Gastrocnemius medialis (tissue), 4 donors: ENCODE measurements at places on chromosomes 12 and 14. TPM values are rescaled to one million over a fixed set of nuclear protein-coding genes. Genes with fewer than 3 reads are reported as not detected.

Gene OR4M1
- not detected for total RNA-seq

GRCh38 chr14:33347796-33348195 lies 409.1 kb downstream of the NPAS3 start:
- no peaks in the 10 kb centered on the region for H3K27me3 ChIP-seq
- no peak overlapping the region for H3K4me3 ChIP-seq
- H3K4me1 ChIP-seq: no peaks in the 10 kb centered on the region
- H3K27ac ChIP-seq: no peak overlapping the region
- DNase-seq: no peak

Gene TAS2R50
- total RNA-seq: not detected

Gene PTPRR
- not detected for total RNA-seq

Gene AVPR1A
- total RNA-seq: 2.4 TPM

- no peaks in the 10 kb centered on the region for H3K36me3 ChIP-seq
- no peak for DNase-seq
- H3K4me1 ChIP-seq: peaks cover 39% of the 10 kb centered on the region
- no peaks in the 10 kb centered on the region for H3K27me3 ChIP-seq
- peak overlapping the region; percentile 52 for H3K27ac ChIP-seq
- H3K4me3 ChIP-seq: no peak overlapping the region
Measured at GRCh38 chr12:3532931-3533702, 42.1 kb downstream of the PRMT8 start.

- no peak overlapping the region for H3K4me3 ChIP-seq
- H3K4me1 ChIP-seq: peaks cover 17% of the 10 kb centered on the region
- no peak for DNase-seq
- H3K27ac ChIP-seq: no peak overlapping the region
- no peaks in the 10 kb centered on the region for H3K27me3 ChIP-seq
Measured at GRCh38 chr14:61518403-61518802, 176.9 kb upstream of the HIF1A start.

GRCh38 chr14:21024585-21025370 lies at the start of gene NDRG2:
Gene NDRG2 (minus strand): TSS chr14:21025061. CDS start chr14:21023315, 1,746 bp downstream.
- H3K27ac ChIP-seq: peak within 1 kb of the TSS; percentile 97
- H3K36me3 ChIP-seq: peaks cover 37% of the 10 kb centered on the region
- peak; percentile 82 for DNase-seq
- H3K4me3 ChIP-seq: peak within 1 kb of the TSS; percentile 99
- peaks cover 65% of the 10 kb centered on the region for H3K4me1 ChIP-seq

Gene HNF1A
- total RNA-seq: not detected

GRCh38 chr14:54140551-54140950 lies 183.9 kb upstream of the BMP4 start:
- H3K27me3 ChIP-seq: no peaks in the 10 kb centered on the region
- H3K4me1 ChIP-seq: no peaks in the 10 kb centered on the region
- no peak overlapping the region for H3K4me3 ChIP-seq
- H3K36me3 ChIP-seq: no peaks in the 10 kb centered on the region

GRCh38 chr12:71954861-71955260 lies 16.2 kb downstream of the TPH2 start:
- no peaks in the 10 kb centered on the region for H3K27me3 ChIP-seq
- H3K4me1 ChIP-seq: no peaks in the 10 kb centered on the region
- H3K4me3 ChIP-seq: no peak overlapping the region
- no peaks in the 10 kb centered on the region for H3K36me3 ChIP-seq

Gene TOMM20L
- not detected for total RNA-seq

DNA sequence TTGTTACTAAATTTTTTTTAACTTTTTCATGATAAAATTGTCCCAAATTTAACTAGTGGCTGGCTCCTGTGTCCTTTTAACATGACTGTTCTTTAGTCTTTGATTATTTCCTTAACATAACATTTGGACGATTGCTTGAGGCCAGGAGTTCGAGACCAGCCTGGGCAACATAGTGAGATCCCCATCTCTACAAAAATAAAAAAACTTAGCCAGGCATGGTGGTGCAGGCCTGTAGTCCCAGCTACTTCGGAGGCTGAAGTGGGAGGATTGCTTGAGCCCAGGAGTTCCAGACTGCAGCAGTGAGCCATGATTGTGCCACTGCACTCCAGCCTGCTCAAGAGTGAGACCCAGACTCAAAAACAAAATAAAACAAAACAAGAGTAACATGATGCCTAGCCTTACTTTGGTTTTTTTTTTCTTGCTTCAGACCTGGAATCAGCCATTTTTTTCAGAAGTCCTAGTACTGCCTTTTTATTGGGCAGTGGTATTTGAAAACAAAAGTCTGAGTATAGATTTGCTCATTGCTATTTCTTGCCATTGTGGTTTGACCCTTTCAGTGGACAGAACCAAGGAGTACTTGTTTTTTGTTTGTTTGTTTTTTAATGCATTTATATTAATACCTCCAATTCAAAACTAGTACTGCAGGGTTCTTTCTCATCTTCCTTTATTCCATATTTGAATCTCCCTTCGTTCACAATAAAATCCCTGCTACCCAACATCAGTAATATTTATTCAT lies 4.8 kb downstream of the TOGARAM1 start:
- DNase-seq: no peak
- H3K27me3 ChIP-seq: no peaks in the 10 kb centered on the region
- H3K27ac ChIP-seq: no peak overlapping the region
- peaks cover 52% of the 10 kb centered on the region for H3K4me1 ChIP-seq
- no peaks in the 10 kb centered on the region for H3K36me3 ChIP-seq
- H3K4me3 ChIP-seq: peak overlapping the region; percentile 82

- H3K4me3 ChIP-seq: no peak overlapping the region
- no peak overlapping the region for H3K27ac ChIP-seq
- no peaks in the 10 kb centered on the region for H3K4me1 ChIP-seq
- no peak for DNase-seq
- no peaks in the 10 kb centered on the region for H3K36me3 ChIP-seq
- H3K27me3 ChIP-seq: peaks cover 3% of the 10 kb centered on the region
Measured at GRCh38 chr12:51714666-51715065, 123.6 kb downstream of the SCN8A start.

DNA sequence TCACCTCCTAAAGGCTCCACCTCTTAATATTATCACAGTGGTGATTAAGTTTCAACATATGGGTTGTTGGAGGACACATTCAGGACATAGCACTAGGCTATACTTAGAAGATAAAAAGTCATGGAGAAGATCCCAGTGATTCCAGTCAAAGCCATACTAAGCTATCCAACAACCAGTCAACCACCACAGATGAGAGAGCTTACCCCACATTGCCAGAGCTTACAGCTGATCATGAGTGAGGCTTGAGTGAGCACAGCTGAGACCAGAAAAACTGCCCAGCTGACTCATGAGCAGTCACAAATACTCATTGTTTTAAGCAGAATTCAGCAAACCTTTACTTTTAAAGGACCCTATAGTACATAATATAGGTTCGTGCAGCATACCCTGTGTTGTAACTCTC lies 85.1 kb downstream of the DRAM1 start:
- H3K4me1 ChIP-seq: peaks cover 12% of the 10 kb centered on the region
- no peaks in the 10 kb centered on the region for H3K27me3 ChIP-seq
- no peak overlapping the region for H3K27ac ChIP-seq
- no peak overlapping the region for H3K4me3 ChIP-seq
- H3K36me3 ChIP-seq: no peaks in the 10 kb centered on the region
- DNase-seq: no peak

DNA sequence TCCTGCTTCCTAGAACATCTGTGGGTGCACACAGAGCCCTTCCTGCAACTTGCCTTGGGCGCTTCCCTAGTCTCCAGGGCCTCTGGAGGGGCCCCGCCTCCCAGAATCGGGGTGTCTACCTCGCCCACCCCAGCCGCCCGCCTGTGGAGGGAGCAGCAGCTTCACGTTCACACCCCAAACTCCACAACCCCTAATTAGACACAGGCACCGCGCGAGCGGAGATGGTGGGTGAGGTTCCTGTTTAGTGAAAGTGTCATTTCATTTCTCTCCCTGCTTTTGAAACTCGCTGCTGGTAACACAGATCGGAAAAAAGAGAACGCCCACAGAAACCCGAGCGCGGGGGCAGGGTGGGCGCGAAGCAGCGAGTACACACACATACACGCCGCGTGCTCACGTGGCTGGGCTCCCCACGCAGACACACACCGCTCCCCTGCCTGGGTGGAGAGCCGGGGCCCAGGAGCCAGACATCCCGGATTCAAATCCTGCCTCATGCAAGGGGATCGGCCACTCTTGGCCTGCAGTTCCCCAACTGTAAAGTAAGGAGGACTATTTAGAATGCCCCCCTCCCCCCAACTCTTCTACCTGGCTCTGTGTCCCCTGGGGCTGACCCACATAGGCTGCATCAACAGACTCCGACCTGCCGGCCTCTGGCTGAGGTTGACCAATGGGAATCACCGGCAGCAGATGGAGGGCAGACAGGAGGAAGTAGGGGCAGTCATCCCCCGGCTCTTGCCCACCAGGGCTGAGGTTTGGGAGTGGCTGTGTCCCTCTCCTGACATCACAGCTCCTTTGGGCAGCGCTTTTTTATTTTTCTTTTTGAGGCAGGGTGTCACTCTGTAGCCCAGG lies 79.2 kb upstream of the NCOR2 start:
- no peaks in the 10 kb centered on the region for H3K36me3 ChIP-seq
- peaks cover 10% of the 10 kb centered on the region for H3K4me1 ChIP-seq
- H3K27me3 ChIP-seq: no peaks in the 10 kb centered on the region
- H3K4me3 ChIP-seq: no peak overlapping the region
- no peak overlapping the region for H3K27ac ChIP-seq

Gene KRT73
- not detected for total RNA-seq

DNA sequence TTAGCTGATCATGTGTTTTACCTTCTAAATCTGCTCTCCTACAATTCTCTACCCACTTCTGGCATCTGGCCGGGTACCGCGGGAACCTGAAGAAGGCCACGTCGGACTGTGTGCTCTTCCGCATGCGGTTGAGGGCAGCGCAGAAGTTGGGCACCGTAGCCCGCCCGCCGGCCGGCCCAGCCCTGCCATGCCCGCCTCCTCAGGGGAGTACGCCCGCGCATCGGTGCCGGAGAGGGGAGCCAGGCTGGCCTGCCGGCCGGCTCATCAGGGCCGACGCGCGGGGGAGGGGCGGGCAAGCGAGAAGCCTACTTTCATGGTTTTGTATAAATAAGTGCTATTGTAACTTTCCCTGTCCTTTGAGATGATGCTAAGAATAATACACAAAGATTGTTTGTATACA lies 19.9 kb upstream of the ADAMTS20 start:
- H3K27ac ChIP-seq: no peak overlapping the region
- H3K4me1 ChIP-seq: no peaks in the 10 kb centered on the region
- no peak for DNase-seq
- no peaks in the 10 kb centered on the region for H3K36me3 ChIP-seq

Gene SSPN
- 23.0 TPM for total RNA-seq

DNA sequence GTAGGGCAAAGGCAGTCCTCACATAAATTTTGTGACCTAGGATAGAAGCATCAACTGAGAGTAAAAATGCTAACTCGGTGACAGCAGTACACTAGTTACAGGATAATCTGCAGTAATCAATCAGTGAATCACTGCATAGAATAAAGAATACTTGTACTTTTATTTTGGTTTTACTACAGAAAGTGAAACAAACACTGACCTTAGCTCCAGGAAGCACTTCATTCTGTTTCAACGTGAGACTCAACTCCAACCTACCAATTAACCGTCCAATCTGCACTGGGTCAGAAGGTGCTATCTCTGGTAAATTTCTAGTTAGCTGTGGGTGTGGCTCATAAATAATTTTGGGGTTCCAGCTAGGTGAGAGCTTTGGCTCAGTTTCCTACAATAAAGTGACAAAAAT lies 21.8 kb downstream of the ATG2B start:
- no peaks in the 10 kb centered on the region for H3K4me1 ChIP-seq
- no peak for DNase-seq
- no peak overlapping the region for H3K27ac ChIP-seq
